ENCODE measurements at places on chromosomes 11 and 22.

DNA sequence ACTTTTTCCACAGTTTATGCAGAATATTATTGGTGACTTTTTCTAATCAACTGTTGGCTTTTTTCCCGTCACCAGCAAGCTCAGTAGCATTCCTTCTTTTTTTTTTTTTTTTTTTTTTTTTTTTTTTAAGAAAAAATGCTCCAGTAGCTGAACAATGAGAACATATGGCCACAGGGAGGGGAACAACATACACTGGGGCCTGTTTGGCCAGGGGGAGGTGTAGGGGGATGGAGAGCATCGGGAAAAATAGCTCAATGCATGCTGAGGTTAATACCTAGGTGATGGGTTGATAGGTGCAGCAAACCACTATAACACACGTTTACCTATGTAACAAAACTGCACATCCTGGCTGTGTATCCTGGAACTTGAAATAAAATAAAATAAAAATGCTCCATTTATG, 82.5 kb downstream of the ARHGAP42 start:
- no peak for DNase-seq

DNA sequence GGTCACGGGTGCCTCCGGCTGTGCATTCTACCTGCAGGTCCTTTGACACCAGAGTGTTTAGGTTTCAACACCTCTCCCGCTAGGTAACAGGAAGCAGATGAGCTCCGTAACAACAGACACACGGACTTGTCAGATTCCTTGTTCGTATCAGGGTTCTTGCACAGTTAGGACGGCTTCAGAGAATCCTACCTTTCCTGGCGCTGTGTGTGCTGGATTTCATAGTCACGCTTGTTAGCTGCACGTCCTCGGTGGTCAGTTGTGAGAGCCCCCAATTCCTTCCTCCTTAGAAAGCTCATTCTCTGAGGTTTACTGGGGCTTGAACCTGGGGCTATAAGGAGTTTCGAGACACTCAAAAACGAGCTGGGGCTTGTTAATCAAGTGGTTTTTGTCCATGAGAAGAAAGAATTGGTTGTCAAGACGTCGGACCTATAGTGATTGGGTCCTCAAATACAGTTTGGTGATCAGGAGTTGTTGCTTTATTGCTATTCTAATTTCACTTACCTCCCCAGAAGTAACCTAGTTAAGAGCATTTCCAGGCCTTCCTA, 664 bp downstream of the DDB2 start:
- DNase-seq, result no peak

- DNase-seq, result no peak
Observed at GRCh38 chr11:133896642-133897330, 51.5 kb upstream of the SPATA19 start.

GRCh38 chr11:66543263-66544107, 2.4 kb downstream of the ZDHHC24 start:
- no peak for DNase-seq

DNA sequence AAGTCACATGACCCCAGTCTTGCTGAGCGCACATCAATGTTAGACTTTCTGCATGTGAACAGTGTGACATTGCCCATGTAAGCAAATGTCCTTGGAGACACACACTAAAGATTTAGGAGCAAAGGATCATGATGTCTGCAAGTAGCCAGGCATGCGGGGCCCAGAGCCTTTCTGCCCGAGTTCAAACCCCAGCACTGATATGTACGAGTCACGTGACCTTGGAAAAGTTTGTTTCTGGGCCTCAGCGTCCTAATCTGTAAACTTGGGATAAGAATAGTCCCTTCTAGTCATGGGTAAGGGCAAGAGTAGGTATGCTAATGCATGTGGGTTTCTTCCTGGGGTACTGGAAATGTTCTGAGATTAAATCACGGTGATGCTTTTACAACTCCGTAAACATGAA, 16.8 kb upstream of the PGA3 start:
- DNase-seq, result no peak

- DNase-seq, result no peak
Observed at GRCh38 chr11:19237813-19238212, 2.9 kb downstream of the E2F8 start.

DNA sequence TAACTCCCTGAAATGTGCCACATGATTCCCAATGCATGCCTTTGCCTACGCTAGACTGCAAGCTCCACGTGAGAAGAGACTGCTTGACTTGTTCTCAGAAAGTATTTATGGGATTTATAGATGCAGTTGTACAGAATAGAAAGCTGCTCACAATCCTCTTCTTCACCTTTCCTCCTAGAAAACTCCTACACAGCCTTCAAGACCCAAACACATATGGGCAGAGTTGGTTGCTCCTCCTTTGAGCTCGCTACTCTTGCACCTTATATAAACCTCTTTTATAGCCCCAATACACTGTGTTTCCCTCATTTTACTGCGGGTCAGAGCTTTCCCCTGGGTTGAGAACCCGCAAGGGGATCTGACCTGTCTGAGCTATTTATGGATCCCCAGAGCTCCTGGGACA, 16.4 kb downstream of the C1QTNF6 start:
- DNase-seq, result peak; percentile 2

DNA sequence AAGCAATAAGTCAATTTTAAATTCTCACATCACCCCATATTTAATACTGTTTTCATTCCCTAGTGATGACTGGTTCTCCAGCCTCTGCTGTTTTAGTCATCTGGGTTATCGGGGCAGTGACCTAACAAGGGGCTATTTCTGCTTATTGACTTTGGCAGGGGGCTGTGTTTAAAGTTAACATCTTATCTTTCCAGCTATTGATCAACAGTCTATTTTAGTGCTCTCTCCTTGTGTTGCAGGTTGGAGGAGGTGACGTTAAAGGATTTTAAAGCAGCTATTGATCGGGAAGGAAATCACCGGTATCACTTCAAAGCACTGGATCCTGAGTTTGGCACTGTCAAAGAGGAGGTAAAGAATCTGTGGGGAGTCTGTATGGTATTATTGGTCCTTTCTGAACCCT, 7.7 kb upstream of the DLAT start:
- no peak for DNase-seq

- DNase-seq, result no peak
Observed at GRCh38 chr11:44530413-44531115, 34.9 kb upstream of the CD82 start.

- DNase-seq, result no peak
Observed at GRCh38 chr11:74479732-74480123, 12.4 kb upstream of the KCNE3 start.

DNA sequence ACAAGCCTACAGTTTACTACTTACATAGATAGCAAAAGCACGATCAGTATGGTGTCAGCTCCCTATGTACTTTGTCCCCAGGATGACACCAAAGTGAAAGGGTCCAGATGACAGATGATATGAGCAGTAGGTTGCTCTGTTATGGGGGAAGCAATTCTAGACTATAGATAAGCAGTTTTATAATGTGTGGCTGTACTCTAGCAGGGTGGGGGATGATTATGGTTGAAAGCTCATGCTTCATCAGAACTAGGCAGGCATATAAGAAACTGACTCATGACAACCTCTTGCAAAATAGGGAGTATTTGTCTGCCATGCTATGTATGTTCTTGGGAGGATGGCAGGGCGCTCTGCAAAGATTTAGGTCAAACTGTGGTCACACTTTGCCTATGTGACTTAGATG, 158.2 kb upstream of the ZBED5 start:
- DNase-seq, result no peak

DNA sequence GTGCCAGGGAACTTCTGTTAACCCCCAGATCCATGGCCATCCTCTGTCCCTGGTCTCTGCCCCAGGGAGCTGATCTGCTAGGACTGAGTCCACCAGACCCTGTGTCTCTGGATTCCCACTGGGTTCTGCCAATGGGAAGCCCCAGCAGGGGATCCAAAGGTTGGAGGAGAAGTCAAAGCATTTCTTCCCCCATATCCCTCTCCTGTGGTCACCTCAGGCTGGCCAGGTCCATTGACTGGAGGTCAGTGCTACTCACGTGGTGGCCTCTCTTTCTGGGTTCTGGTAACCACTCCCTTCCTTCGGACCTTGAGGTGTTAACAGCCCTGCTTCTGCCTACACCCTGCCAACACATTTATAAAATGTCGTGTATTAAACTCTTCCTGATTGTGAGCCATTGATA, 69.7 kb upstream of the NECTIN1 start:
- DNase-seq, result no peak

- no peak for DNase-seq
Observed at GRCh38 chr11:3213659-3214419, 4.8 kb downstream of the MRGPRG start.

DNA sequence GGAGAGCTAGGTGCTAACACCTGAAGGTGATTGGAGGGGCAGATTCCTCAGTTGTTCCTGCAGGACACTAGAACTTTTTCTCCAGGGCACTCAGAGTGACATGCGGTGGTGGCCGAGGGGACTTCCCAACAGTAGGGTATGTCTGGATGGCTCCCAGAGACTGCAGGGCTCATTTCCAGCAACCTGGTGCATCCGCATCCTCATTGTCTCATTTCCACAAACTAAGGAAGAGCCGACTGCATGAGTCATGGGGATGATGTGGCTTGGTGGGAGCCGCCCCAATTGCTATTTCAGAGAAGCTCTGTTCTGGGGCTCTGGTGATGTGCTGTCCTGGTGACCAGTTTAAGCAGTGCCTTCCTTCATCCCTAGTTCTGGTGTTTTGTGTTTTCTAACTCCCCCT, 2.8 kb upstream of the ROBO4 start:
- no peak for DNase-seq

GRCh38 chr11:119087747-119088241, 3.1 kb downstream of the HMBS start:
- peak; percentile 35 for DNase-seq

DNA sequence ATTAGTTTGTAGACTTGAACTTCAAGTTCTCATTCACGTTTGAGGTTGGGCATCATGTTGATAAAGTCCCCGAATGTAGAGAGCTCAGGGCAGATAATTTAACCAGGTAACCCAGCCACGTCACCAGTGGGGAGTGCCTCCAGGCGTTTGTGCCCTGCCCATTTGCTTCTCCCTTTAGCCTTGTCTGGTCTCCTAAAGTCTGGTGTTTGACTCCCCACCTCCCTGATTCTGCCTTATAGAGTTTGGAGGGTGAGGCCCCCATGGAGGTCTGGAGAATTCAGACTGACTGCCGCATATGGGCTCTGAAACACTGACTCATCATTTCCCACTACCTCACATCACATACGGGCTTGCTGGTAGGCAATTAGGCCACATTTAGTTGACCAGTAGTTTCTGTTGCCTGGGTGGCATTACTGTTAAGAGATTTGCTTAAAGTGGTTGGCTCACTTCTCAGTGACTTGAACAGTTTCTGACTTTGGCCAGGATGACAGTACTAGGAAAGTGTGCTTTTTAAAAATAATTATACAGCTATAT, 99.3 kb upstream of the GAL start:
- no peak for DNase-seq

- no peak for DNase-seq
Observed at GRCh38 chr11:94920311-94920710, 53.0 kb downstream of the CWC15 start.

- no peak for DNase-seq
Observed at GRCh38 chr11:70580036-70580805, 181.9 kb downstream of the CTTN start.

GRCh38 chr11:75200051-75200450, 40.5 kb upstream of the TPBGL start:
- peak; percentile 82 for DNase-seq

DNA sequence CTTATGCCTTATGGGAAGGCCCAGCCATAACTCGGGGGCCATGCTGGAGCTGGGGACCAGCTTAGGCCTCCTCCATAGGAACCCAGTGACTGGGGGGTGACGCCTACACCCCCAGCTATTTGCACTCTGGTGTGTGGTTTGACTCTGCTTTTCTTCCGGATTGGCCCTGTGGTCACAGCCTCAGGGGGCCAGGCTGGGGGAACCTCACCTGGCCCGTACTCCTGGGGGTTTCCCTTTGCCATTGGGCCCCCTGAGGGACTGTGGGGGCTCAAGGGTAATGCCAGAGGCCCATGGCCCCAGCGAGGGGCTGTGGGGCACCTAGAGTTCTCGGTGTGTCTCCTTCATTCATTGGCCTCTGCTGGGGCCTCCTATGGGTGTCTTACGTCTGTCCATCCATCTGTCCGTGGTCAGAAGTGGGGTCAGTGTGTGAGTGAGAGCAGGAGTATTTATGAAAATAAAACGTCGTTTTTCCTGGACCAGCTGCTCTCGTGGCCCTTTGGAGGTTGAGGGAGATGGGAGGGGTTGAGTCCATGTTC, 6.3 kb upstream of the SH3BP1 start:
- DNase-seq, result no peak

DNA sequence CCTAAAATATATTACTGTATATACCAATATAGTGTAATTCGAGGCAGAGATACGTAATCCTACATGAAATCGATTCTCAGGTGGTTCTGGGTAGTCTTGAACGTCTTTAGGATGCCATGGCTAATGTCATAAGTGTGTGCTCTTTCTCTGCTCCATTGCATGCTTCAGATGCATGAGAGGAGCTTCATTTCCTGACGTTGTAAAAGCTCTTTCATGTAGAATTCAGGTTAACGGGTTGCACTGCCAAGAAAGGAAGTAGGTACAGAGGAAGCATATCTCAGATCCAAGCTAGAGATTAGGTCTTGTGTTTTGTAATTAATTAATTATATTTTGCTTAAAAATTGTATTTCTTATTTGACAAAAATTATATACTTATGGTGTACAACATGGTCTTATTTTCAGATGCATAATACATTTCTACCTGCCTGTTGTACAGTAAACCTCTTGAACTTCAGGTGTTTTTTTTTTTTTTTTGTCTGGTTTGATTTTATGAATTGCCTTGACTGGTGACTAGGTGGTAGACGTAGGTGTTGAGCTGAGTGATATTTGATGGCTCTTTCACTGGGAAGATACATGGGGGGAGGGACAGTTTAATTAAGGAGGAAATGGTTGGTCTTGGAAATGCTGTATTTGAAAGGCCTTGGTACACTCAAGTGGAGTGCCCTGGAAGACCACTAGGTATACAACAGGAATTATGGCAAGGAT, 9.3 kb downstream of the NUP50 start:
- DNase-seq, result no peak

DNA sequence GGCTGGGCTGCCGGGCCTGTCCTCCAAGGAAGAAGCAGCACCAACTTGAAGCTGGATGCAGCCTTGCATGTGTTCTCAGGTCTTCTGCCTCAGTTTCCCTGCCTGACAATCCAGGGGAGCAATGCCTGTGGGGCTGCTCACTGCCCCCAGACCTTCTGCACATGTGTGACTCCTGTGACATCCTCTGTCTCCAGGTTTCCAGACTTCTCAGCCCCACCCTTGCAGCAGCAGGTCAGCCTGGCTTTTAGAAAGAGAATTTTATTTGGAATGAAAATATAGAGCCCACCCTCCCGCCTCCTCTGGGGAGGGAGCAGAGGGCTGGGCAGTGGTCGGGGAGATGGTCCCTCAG, 301 bp upstream of the PTPRCAP start:
- DNase-seq, result no peak

Measured in posterior cingulate gyrus (tissue), 11 donors.